ENCODE measurements at places on chromosomes 6 and 20.
A peak's percentile ranks its signal among the peaks of the same experiment; 100 is the strongest.

DNA sequence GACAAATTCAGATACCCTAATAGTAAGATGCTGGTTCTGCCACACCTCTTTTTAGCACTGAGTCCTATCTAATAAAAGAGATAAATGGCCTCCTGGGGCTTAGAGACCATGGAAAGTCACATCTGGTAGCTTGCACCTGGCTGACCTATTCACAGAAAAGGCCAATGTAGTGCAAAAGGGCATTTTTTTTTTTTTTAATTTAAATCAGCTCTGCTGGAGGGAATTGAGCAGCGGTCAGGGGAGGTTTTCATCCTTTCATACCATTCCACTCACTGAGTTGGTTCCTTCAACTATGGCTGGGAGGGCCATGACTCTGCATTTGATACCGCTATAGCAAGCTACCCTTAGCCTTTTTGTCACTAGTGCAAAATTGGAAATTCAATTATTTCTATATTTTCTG is 20.1 kb upstream of the HS3ST5 start:
- no peak for DNase-seq

DNA sequence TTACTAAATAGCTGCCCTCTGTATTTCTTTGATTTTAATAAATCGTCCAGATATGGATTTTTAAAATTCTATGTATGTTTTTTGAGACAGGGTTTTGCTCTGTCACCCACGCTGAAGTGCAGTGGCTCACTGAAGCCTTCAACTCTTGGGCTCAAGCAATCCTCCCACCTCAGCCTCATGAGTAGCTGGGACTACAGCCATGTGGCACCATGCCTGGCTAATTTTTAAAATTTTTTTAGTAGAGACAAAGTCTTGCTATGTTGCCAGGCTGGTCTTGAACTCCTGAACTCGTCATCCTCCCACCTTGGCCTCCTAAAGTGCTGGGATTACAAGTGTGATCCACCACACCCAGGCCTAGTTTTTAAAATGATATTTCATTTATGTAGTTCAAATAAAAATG is 47.4 kb upstream of the DDR1 start:
- DNase-seq, result no peak

GRCh38 chr6:33683051-33683571 is 28.4 kb downstream of the UQCC2 start:
- DNase-seq, result peak; percentile 31

DNA sequence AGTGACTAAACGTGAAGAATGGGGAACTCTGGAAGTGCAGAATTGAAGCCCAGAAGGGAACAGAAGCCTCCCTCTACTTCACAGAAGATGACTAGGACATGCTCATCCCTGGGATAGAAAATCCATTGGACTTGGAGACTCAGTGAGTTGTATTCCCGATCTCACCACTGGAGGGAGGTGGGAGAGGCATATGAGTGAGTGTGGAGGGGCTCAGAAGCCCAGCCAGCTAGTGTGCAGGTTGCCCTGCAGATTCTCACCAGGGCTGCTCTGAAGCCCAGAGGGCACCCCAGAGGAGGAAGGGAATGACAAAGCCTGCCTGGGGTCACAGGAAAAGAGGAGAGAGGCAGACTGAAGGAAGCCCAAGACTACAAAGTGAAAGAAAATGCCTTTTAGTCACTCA is 42.1 kb upstream of the HLA-E start:
- no peak for DNase-seq

- no peak for DNase-seq
Measured at GRCh38 chr20:22758815-22759214, 174.4 kb upstream of the FOXA2 start.

DNA sequence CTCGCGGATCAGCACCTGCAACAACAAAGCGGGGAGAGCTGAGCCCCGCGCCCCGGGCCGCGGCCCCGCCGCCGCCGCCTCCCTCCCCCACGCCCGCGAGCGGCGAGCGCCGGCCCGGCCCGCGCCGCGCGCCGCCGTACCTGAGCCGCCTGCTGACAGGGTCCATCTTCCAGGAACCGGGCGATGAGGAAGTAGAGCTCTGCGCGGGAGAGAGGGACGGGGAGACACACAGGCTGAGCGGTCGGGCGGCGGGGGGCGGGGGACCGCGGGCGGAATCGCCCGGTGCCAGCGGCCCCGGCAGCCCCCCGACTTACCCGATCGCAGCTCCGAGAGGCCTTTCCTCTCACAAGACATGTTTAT is 359 bp downstream of the PHIP start:
- no peak for DNase-seq

- no peak for DNase-seq
Measured at GRCh38 chr20:16352321-16352720, 220.9 kb downstream of the KIF16B start.

GRCh38 chr6:53671111-53671510 is 5.6 kb upstream of the KLHL31 start:
- no peak for DNase-seq
